ENCODE measurements at places on chromosomes 13 and 19.

DNA sequence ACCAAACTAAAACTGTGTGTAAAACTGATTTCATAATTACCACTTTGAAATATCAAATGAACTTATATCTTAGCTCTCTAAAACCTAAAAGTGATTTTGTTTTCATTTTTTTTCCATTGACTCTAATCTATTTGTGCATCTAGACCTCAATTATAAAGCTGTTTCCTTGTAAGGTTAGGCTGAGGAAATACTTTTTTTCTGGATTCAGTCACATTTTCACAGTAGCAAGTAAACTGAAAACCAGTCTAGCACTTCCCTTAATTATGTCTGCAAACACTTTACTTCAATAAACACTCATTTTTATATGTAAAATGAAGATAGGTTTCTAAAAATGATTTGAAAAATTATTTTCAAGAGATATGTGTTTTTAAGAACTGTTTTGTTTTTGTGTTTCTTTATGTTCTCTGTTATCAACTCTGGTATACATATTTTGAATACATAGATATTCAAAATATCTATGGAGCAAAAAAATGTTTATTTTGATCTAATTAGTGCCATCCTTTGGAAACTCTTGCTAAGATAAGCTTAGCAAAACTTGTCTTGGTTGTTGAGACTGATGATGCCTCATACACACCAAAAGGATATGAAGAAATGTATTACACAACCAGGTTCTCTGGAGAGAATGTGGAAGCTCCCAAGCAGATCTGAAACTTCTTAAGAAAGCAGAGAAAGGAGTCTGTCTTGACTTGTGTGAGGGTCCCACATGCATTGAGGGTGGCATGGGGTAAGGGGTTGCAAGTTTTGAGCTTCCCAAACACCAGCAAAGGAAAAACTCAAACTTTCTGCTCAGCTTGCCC, 1887.4 kb downstream of the PCDH9 start:
- no peak for DNase-seq

DNA sequence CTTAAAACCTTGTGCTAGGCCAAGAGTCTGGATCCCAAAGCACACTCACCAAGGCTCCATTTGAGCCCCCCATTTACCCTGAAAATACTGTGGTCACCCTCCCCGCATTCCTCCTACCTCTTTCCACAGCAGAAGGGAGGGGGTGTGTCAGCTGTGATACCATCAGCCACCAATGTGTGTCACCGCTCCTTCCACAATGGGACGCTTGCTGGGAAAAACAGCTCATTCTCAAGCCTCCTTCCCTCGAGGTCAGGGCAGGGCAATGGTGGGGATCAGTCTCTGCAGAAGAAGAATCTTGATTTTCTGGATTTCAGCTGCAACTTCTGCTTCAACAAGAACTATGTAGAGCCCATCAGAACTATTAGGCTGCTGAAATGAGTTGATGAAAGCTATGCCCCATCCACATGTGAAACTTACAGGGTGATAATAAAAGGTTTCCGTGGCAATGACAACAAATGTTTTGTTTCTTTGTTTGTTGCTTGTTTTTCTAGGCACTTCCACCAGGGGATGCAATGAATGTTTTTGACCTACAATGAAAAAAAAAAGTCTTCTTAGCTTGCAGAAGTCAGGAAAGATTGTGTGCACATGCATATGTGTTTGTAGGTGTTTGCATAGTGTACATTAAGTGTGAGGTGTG, 26.4 kb upstream of the ZNF507 start:
- DNase-seq = no peak

DNA sequence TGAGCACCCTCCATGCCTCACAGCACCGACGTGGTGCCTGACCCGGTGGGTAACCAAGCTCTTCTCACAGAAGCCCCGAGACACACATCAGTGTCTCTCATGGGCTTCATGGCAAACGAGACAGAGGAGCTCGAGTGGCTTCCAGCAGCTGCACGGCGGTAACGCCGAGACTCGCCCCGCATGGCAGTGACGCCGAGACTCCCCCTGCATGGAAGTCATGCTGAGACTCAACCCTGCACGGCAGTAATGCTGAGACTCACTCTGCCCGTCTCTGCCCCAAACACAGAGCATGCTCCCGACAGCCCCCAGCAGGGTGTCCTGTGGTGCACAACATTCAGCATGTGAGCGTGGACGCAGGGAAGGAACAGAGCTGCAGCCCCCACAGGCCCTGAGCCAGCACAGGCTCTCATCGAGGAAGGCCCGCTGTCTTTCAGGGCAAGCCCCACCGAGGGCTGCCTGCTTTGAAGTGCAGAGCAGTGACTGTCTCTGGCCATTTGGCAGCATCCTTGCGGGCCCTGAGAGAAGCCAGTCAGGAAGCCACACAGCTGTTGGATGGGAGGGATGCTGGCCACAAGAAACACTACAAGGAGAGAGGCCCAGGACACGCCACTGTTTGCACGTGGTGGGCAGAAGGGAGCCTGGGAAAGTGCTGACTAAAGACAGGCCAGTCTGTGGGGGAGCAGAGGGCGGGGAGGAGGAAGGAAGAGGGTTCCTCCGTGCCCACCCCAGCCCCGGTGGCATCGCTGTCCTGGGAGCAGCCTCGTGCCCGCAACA, 9.5 kb downstream of the GAS6 start:
- DNase-seq = no peak

DNA sequence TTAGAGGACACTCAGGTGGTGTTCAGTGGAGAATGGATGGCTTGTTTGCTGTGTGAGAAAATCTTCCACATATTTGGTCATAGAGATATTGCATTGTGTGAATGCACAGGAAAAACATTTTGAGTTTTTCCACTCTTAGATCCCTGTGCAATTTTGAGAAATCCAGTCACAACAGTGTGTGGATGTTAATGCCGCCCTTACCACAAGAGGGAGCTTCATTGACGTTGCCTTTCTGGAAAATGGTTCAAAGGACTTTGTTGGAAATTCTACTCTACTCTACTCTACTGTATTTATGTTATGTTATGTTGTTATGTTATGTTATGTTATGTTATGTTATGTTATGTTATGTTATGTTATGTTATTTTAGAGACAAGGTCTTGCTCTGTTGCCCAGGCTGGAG, 13.4 kb downstream of the ZNF20 start:
- DNase-seq = no peak

DNA sequence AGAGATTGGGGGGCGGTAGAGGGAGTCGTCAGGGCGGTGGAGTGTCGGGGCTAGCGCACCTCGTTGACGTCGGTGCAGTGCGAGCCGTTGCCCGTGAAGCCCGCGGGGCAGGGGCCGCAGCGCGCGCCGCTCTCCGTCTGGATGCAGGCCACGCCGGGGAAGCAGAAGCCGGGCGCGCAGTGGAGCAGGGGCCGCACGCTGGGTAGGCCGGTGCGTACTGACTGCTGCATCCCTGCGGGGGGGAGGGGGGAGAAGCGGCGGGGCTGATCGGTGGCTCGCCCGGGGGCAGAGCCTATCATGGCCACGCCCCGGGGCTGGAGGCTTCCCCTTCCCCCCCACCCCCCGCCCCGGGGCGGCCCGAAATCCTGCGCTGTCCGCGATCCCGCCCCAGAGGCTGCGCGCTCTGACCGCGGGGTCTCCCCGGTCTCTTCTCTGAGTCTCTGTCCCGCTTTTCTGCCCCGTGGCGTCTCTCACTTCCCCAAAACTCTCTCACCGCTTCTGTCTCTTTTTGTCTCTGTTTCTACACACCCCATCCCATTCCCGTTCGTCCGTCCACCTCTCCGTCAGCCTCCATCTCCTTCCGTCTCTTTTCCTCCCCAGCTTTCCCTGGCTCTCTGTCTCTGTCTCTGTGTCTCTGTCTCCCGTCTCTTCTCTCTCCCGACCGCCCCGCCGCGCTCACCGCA, 1.1 kb downstream of the COMP start:
- peak; percentile 81 for DNase-seq

DNA sequence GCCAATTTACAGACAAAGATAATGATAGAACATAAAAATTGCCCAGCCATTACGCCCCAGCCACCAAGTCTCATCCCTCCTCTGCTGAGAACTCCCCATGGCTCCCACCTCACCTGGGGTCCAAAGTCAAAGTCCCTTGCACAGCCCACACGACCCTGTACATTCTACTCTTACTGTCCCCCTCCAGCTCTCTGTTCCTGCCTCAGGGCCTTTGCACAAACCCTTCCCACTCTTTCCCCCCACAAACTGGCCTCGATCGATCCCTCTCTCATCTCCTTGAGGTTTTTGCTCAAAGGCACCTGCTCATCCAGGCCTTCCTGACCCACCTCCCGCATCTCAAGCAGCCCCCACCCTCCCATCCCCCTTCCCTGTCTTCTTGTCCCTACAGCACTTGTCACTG, 1.3 kb downstream of the DOCK6 start:
- no peak for DNase-seq

DNA sequence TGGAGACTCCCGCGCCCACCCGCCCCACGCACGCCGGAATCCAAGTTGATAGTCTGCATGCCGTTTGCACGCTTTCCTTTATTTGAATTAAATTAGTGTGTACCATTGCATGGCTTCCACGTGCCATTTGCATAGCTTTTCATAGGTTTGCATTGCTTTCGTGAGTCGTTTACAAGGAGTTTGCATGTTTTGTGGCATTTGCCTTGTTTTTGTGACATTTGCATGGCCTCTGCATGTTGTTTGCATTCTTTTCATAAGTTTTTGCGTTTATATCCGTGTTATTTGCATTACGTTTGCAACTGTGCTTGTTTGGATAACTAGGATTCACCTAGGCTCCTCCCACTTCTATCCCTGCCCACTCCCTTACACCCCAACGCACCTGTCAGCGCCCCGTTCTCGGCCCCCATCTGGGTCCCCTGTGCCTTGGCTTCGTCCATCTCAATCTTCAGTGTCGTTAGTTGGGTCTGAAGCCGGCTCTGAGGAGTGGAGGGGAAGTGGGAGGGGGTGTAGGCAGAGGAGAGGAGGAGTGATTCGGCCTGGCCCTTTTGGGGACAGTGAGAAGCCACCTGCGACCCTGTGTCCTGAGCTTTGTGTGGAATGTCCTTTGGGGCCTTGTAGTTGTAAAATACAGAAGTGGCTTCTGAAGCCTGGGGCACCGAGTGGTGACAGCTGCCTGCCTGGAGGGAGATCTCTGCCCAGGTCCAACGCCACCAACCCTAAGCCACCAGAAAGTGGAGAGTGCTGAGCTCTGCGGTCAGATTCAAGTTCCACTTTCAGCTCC, 2.4 kb downstream of the CCDC194 start:
- DNase-seq = peak; percentile 48

GRCh38 chr19:11530432-11530831, 1.5 kb upstream of the ECSIT start:
- DNase-seq = peak; percentile 65

DNA sequence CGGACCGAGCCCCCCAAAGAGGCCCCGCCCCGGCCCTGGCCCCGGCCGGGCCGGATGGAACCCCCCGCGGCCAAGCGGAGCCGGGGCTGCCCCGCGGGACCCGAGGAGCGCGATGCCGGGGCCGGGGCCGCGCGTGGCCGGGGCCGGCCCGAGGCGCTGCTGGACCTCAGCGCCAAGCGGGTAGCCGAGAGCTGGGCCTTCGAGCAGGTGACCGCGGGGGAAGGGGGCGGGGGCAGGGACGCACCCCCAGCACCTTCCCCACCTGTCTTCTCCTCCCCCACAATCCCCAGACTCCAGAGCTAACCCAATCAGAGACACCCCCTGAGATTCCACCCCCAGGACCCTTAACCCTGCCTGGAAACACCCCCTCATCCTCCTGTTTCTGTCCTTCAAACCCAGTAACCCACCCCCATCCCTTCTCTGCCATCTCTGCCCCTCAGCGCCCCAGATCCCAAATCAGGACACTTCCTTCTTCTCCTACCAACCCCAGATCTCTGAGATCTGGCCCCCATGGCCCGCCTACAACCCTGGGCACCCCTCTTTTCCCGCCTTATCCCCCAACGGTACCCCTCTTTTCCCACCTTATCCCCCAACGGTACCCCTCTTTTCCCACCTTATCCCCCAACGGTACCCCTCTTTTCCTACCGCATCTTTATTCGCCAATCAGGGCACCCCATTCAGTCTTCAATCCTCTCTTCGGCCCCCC, 505 bp downstream of the ZSWIM4 start:
- no peak for DNase-seq

DNA sequence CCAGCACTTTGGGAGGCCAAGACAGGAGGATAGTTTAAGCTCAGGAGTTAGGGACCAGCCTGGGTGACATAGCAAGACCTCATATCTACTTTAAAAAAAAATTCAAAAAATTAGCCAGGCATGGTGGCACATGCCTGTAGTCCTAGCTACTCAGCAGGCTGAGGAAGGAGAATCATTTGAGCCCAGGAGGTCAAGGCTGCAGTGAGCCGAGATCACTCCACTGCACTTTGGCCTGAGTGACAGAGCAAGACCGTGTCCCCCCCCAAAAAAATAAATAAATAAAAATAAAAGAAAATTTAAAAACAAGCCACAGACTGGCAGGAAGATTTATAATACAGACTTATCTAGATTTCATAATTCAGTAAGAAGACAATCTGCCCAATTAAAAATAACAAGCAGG, 14.8 kb downstream of the PSPC1 start:
- DNase-seq = no peak

DNA sequence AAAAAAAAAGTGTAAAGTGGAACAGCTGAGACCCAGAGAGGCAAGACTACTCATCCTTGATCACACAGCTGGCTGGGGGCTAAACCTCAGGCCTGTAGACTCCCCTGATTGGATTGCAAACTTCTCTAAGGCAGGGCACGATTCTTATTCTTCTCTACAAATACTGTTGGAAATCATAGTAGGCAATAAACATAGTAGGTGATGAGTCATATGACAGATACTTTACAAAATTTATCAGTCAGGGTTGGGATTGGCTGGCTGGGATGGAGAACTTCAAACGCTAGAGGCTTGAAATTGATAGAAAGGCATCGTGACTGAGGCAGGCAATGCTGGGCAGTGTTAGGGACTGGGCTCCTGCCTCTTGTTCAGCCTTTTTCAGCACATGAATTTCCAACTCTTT, 5.9 kb upstream of the MATK start:
- DNase-seq = no peak

DNA sequence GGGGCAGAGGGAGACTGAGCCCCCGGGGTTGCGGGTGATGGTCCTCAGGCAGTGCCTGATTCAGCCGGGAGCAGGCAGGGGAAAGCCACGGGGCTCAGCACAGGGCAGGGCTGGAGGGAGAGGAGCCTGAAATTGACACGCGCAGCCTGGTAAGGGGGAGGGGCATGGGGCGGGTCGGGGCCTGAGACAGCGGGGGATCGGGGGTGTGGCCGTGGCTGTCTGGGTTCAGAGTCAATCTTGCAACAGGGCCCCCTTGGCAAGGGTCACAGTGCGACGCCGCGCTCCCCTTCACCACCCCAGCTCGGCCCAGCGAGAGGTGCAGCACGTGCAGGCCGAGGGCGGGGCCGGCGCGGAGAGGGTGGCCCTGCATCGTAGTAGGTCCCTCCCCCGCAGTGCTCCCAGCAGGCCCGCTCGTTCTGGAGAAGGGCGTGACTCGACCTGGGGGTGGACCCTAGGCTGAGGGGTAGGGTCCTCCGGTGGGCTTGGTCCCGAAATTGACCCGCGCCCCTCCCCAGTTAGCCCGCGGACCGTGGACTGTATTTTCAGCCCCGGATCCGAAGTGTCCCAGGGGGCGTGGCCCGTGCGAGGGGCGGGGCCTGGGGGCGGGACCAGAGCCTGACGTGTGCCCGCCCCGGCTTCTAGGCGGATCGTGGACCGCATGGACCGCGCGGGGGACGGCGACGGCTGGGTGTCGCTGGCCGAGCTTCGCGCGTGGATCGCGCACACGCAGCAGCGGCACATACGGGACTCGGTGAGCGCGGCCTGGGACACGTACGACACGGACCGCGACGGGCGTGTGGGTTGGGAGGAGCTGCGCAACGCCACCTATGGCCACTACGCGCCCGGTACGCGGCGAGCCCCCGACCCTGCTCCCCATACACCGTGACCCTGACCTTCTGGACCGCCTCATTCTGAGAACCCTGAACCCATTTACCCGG, 6.0 kb downstream of the RCN3 start:
- DNase-seq = peak; percentile 85

- no peak for DNase-seq
Measured at GRCh38 chr19:41305927-41306793, 3.8 kb upstream of the CCDC97 start.

All from right forelimb (tissue), 1 donor.